ENCODE measurements at places on chromosomes 4 and X. TPM values are rescaled to one million over a fixed set of nuclear protein-coding genes. Genes with fewer than 3 reads are reported as not detected.

GRCh38 chr4:173403051-173403450 lies 4.1 kb upstream of the SCRG1 start:
- DNase-seq, result no peak

DNA sequence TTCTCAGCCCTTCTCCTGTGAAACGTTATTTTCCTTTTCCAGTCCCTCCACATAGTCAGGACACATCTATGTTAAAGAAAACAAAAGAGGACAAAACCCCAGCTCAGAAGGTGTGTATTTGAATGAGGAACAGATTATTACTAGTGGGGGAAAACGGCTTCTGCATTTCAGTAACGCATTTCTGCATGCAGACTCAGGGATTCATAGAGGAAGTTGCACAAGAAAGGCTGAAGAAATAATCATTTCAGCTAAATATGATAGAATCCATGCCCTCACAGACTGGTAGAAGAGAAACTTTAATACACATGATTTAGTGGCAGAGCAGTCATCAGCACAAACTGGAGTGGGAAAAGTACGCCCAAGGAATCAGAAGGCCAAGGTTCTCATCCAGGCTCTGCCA lies 270.8 kb upstream of the FGF13 start:
- no peak for DNase-seq

DNA sequence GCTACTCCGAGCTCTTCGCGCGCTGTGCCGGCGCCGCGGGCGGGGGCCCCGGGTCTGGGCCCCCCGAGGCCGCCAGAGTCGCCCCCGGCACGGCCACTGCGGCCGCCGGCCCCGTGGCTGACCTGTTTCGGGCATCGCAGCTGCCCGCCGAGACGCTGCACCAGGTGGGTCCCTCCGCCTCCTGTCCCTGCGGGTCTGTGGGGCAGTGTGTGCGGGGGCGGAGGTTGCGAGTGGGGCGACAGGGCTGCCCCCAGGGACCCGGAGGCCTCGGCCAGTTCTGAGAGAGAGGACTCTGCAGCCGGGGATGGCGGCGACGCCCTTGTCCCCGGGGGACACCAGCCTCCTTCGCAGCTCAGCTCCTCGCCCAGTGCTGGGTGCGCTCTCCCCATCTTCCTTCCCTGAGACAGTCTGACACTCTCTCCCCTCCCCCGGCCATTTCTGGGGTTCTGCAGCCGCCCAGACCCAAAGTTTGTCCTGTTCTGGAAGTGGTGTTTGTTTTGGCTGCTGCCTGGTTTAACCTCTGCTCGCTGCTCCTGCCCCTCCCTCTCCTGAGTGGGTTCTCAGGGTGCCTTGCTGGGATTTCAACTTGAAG lies 609 bp downstream of the REPS2 start:
- no peak for DNase-seq

Gene HPSE
- total RNA-seq, result 5.7 TPM

DNA sequence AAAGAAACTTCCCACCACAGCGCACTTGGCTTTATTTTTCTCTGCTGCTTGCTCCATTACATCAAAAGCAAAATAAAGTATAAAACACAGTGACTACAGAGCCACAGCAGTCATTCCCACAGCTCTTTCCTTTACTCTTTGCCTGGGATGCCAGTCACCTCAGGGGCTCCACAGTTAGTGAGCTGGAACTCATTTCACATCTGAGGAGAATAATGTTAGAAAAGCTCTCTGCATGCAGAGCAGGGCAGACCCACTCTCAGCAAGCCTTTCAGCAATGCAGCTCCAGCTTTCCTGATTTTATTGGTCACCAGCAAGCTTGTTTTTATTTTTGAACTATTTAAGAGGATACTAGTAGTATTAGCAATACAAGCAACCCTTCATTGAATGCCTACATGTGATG lies 13.8 kb downstream of the GRXCR1 start:
- DNase-seq, result no peak

- DNase-seq, result peak; percentile 58
Observed at GRCh38 chrX:123884809-123885408, 25.1 kb downstream of the XIAP start.

DNA sequence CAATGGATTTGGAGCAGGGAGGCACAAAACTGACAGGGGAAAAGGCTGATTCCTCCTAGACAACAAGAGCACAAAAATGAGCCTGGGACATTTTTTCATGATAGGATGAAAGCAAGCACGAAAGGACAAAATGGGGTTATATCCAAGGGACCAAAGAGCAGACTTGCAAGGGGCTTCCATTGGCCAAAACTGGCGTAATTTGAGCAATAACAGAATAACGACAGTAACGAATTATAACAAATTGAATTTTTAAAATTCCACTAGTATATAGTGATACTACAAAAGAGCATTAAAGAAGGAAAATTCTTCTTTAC lies 10.3 kb downstream of the SPP1 start:
- no peak for DNase-seq

DNA sequence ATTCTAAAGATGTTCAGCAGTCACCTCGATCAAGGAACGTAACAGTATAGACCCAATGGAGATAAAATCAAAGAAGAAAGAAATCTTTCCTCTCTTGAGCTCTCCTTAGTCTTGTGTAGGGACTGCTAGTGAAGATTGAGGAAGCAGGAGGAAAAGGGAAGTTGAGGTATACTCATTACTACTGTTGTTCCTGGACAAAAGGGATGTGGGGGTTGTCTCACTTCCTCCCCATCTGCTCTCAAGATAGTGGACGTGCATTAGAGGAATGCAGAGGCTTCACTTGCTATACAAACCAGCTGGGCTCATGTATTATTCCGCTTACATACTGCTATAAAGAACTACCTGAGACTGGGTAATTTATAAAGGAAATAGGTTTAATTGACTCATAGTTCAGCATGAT lies 208.9 kb upstream of the ARHGEF9 start:
- DNase-seq, result no peak

DNA sequence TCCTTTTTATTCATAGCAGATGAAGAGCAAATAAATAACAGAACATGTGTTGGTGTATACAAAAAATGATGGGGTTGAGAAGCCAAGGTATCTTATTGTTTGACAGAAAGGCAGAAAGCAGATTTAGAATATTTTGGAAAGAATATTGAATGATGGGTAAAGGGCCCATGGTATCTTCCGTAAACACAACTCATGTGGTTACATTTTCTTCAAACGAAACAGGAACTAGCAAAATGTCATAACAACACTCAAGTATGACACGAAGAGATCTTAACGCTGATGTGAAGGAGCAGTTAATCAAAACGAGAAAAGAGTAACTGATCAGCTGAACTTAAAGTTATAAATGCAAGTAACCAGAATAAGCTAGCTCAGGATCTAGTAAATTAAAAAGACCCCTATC lies 195.7 kb upstream of the GK2 start:
- no peak for DNase-seq

- DNase-seq, result no peak
Observed at GRCh38 chr4:4871573-4872313, 12.3 kb downstream of the MSX1 start.

DNA sequence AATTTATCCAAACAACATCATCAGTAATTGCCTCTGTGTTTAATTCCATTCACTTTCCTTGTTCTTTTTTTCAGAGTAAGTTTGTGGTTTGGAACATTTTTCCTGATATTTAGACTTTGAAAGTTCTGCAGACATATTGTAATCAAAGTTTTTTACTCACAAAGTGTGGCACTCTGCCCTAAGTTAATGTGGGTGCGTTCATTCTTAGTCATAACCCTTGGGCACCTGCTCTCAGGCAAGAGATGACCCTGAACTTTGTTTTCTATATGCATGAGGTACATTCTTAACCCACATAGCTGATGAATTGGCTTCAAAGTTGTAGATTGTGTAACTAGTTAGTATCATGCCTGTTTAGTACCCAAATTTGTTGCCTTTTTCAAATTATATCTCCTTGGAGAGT lies 424.3 kb downstream of the GRXCR1 start:
- DNase-seq, result no peak

DNA sequence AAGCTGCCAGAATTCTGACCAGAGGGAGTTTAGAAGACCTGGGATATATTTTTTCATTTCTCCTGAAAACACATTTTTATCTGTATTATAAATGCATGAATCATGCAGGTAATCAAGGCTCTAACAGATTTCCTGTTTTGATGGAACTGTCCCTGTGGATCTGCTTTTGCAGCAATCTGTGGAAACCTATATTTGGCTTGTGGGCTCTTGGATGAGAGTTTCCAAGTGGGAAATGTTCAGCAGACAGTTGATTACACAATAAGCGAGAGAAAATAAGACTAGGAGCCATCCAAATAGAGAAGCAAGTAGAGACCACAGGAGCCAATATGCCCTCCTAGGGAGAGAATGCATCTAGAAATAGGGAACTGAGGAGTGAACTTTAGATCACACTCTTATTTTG lies 105.0 kb downstream of the NDST3 start:
- no peak for DNase-seq

- DNase-seq, result no peak
Observed at GRCh38 chrX:16160729-16161128, 6.6 kb upstream of the MAGEB17 start.

Measured in SK-MEL-5 (cell line).